ENCODE measurements at places on chromosomes 3 and 15.

GRCh38 chr15:92231461-92231860 is 162.2 kb upstream of the ST8SIA2 start:
- DNase-seq: no peak

GRCh38 chr3:172511783-172512762 is 11.2 kb downstream of the TNFSF10 start:
- DNase-seq: no peak

- DNase-seq: no peak
Observed at GRCh38 chr15:58980351-58980939, 7.0 kb upstream of the RNF111 start.

GRCh38 chr3:133983576-133984560 is 45.9 kb downstream of the SLCO2A1 start:
- no peak for DNase-seq

- DNase-seq: no peak
Observed at GRCh38 chr3:149501524-149501923, 27.0 kb downstream of the TM4SF4 start.

DNA sequence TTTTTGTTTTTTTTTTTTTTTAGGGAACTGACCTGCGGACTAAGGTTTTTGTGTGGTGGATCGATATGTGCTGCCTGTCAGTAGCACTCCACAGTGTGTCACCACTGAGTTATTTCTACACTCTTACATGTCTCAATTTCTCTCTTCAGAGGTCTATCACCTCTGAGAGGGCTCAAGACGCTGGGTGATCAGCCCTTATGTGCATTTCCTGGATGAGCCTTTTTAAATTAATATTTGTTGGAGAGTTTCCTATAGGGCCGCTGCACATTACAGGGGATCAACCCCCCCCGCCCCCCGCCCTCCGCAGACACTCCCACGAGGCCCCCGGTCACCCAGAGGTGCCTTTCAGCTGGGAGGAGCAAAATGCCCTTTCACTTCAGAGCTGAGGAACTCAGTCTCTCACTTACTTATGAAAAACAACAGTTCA is 34.5 kb upstream of the AP4E1 start:
- DNase-seq: no peak

GRCh38 chr3:173933113-173933512 is 535.6 kb downstream of the NLGN1 start:
- no peak for DNase-seq
